ENCODE measurements at places on chromosomes 11 and 22.

DNA sequence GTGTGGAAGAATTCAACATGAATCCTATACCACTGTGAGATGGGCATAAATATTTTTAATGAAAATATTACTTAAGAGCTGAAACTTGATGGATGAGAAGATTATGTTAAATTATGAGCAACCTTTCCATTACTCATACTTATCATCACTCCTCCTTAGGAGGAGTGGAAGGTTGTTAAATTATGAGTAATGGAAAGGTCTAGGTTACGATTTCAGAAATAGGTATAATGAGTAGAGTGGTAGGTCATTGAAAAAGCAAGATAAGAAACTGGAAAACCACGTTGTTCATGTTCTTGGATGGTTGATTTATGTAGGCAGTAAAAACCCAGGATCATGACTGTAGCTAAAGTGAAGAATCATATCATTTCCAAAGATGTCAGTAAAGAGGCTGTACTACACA is 973.2 kb upstream of the RAG2 start:
- no peak for DNase-seq

- DNase-seq: no peak
Measured at GRCh38 chr22:44408829-44409192, 89.2 kb downstream of the RTL6 start.

GRCh38 chr11:100734743-100735527 is 47.8 kb downstream of the ARHGAP42 start:
- DNase-seq: no peak

- no peak for DNase-seq
Measured at GRCh38 chr11:11382858-11383532, 29.9 kb upstream of the CSNK2A3 start.

- no peak for DNase-seq
Measured at GRCh38 chr11:111259896-111260295, 14.4 kb downstream of the POU2AF2 start.

DNA sequence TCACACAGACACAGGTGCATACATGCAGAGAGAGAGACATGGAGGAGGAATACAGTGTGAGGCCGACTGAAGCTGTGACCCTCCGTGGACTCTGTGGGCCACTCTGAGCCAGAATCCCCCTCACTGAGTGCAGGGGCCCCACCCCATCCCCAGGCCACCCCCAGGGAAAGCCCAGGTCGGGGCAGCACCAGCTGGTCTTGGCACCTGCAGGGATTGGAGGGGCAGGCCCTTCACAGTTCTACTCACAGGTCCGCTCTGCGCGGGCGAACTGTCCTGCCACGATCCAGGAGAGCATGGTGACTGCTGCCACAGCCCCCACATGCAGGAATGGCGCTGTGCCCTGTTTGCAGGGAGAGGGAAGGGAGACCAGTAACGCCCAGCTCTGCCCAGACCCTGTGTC is 16.3 kb upstream of the KLHL35 start:
- DNase-seq: no peak

DNA sequence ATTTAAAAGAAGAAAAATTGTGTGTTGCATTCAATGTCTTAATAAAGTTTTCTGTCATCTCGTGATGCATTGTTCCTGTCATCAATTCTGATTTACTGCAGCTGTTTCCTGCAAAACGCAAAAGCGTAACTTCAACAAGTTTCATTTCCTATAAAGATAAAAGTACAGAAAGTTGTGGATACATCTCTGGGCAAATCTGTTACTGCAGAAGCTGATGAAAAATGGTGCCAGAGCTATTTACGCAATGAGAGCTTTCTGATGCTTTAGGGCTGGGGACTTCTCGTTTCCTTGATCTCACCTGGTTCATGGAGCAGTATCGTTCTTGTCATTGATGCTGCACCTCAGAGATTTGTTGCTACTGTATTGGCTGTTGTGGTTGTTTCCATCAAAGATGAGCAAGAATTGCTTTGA is 15.5 kb upstream of the MS4A12 start:
- DNase-seq: no peak

DNA sequence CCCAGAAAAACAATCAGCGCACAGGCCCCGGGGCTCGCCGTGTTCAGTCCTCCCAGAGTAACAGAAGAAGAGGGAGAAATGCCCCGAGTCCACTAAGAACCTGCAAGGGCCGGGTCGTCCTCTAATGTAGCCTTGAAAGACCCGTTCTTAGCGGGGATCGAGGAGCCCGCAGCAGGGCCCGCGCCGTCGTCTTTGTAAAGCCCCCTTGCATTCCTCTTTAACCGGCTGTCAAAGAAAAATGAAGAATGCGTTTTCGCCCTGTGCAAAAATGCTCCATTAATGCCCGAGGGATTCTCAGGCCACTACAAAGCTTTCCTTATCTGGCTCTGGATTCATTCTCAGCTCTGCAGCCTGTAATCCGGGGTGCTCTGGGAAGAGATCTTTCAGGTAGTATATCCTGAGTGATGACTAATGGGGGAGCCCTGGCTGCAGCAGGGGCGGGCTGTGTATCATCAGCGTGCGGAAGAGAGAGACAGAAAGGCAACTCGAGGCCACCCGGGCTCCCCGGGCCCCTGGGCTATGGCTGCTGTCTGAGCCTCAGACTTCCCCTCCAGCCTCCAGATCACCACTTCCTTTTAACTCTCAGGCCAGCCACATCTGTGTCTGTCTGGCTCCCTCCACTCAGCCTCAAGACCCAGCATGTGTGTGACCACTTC is 78.2 kb downstream of the FBLN1 start:
- no peak for DNase-seq

- no peak for DNase-seq
Measured at GRCh38 chr22:24414984-24415945, 12.1 kb upstream of the ADORA2A start.

GRCh38 chr11:130448416-130449309 is at the start of gene ADAMTS15:
ADAMTS15 (plus strand) TSS chr11:130448645; CDS start chr11:130448974, 329 bp downstream.
- DNase-seq: peak; percentile 16

GRCh38 chr11:65585396-65586246 is 9.8 kb downstream of the EHBP1L1 start:
- no peak for DNase-seq

- no peak for DNase-seq
Measured at GRCh38 chr11:35282221-35282882, 137.0 kb downstream of the SLC1A2 start.

DNA sequence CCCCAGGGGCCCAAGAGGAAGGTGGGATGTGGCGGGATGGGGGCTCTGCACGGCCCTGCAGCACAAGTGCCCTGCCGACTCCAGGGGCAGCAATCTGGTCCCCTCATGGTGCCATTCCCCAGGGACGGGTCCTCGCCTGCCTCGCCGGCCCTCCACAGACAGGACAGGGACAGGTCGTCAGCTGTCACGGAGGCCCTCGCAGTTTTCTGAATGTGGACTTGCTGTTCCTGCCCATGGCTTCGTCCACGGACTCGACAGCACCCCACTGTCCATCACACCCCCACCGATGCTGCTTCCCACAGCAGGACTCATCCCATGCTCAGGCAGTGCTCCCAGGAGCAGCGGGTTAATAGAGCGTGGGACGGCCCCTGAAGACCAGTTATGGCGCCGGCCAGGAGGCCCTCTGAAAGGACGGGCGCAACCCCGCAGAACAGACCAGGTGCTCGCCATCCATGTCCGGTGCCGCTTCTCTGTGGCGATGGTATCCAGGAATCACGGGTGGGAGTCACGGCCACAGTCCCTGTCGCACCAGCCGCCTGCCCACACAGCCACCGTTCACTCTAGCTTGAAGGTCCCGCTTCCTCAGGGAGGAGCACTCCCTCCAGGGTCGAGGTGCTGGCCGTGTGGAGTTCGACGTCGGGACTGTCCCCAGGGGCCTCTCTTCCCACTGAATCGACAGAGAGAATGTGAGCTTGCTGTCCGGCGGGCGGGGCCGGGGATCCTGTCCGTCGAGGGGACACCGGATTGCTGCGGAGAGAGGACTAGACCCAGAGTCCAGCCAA is 18.5 kb upstream of the MUC2 start:
- no peak for DNase-seq

- no peak for DNase-seq
Measured at GRCh38 chr22:37184816-37185541, 3.1 kb downstream of the C1QTNF6 start.

- no peak for DNase-seq
Measured at GRCh38 chr11:67674442-67674871, at the start of gene ALDH3B2. ALDH3B2 (minus strand) TSS chr11:67674623; CDS start chr11:67666935, 7,688 bp downstream.

- peak; percentile 24 for DNase-seq
Measured at GRCh38 chr22:28799606-28800307, 612 bp downstream of the XBP1 start.

DNA sequence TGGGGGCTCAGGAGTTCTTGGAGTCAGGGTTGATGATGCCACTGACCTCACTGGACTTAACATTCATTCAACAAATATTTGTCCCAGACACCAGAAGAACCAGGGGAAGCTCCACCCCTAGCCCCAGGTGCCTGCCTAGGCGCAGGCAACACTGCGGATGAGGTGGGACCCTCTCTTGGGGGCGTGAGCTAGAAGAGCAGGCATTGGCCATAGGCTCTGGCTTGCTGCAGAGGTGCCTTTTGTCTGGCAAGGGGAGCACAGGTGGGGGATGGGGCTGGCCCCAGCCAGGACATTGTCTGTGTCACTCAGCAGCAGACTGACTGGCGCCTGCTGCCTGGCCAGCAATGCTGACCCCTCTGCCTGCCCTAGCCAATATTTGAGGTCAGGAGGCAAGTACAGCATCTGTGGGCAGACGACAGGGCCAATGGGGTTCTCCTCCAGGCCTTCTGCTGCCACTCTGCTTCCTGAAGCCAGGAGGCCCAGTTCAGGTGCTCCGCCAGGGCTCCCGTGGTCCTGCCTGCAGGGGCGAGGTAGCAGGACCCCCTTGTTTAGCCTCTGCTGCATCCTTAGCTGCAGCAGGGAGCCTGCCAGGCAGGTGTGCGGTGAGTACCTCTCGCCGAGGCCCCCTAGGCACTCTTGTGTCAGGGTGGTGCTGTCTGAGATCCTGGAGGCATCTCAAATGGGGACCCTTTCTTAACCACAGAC is 4.0 kb downstream of the LINC01488 start:
- no peak for DNase-seq

DNA sequence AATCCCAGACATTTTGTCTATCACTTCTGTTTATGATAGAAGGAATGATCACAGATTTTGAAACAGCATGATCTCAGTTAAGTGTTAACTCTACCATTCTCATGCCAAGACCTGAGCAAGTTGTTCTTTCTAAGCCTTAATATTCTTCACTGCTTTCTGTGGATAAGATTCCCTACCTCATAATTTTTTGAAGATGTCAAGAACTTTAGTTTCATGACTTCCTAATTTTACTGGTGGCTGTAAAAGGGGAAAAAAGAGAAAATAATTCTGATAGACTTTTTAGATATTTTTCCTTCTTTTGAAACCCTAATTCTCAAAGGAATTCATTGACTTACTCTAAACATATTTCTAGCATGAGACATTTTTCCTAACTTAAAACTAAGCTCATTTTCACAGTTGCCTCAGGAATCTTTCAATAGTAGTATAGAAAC is 520.0 kb upstream of the LUZP2 start:
- no peak for DNase-seq

- DNase-seq: no peak
Measured at GRCh38 chr11:27451244-27451965, 21.2 kb downstream of the LGR4 start.

DNA sequence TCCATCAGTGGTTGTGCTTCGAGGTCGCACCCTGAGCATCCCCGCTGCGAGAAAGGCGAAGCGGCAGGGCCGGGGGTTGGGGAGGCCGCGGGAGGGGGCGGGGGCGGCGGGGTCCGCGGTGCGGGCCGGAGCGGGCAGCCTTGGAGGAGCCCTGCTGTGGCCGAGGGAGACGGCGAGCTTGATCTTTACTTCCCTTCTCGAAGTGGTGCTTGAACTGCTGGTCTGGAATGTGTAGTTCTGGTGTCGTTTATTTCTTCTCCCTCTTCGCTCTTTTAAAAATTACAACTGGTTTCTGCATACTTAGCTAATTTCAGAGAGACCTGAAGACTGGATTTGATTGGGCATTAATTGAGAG is 1.1 kb downstream of the APLP2 start:
- no peak for DNase-seq

DNA sequence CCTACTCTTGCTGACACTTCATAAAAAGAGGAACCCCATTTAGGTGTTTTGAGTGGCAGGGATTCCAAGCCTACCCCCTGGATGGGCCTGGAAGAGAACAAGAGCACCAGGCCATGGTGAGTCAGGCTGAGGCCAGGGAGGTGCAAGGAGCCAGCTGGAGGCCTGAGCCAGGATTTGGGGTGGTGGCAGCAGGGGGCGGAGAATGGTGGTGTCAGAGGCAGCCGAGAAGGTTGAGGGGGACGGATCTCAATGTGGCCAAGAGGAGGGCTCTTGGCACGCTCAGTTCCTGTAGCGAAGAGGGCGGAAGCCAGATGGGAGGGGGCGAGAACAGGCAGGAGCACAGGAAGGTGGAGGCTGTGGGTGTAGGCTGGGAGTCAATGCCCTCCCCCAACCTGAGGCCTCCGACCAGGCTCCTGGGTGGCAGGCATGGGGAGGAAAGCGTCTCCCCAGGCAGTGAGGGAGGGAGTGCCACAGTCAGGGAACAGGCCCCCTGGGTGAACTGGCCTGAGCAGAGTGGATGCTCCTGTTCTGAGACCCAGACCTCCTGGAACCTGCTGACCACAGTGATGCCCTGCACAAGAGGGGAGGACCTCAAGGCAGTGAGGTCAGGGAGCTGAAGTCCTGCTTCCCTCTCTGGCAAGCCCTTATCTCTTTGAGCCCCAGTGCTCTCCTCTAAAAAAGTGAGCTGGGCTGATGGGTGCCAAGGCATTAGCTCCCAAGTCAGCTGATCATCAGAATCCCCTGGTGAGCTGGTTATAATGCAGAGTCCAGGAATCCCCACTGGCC is 13.9 kb downstream of the RTN4RL2 start:
- no peak for DNase-seq

- no peak for DNase-seq
Measured at GRCh38 chr22:16975155-16975885, 32.7 kb downstream of the GAB4 start.

- no peak for DNase-seq
Measured at GRCh38 chr22:30697975-30698374, 3.3 kb downstream of the OSBP2 start.

DNA sequence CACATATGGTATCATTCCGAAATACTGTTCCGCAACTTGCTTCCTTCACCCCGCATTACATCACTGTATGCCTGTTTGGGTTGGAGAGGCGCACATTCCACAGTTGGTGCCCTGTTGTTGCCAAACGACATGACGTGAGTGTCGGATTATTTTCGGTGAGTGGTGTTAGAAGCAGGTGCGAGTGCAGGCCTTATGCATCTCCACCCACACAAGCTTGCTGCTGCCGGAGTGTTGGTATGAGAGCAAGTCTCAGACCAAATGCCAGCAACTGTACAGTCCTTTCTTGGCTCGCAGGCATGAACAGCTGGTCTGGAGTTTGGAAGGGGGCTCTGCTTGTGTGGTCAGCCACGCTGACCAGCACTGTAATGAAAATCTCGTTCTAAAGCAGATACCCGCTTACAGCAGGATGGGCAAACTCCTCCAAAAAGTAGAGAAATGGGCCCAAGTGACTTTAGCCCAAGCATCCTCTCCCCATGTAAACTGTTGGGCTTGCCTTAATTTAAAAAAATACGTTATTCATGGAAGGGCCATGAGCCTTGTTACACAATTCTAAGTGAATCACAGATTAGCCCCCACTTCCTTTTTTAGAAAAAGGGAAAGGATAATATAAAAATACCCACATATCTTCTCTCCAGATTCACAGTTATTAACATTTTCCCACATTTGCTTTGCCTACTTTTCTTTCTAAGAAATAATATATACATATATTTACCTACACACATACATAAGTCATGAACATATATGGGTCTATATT is 48.7 kb upstream of the OR9Q1 start:
- DNase-seq: no peak

- no peak for DNase-seq
Measured at GRCh38 chr22:31603574-31603973, 58.4 kb downstream of the PISD start.

GRCh38 chr11:61718621-61719302 is 33.7 kb upstream of the MYRF start:
- DNase-seq: no peak
